Pericardium fibroblast (primary cell): ENCODE measurements at places on chromosomes 7 and 10. TPM values are rescaled to one million over a fixed set of nuclear protein-coding genes. Genes with fewer than 3 reads are reported as not detected.

Gene CADPS2
- total RNA-seq = 14.2 and 41.6 TPM in 2 replicates

Gene CPN1
- total RNA-seq = not detected in 2 replicates

Gene ARID5B
- total RNA-seq = 43.7 and 57.3 TPM in 2 replicates

Gene ZPBP
- not detected in 2 replicates for total RNA-seq

Gene HMX3
- not detected in 2 replicates for total RNA-seq
